ENCODE measurements at places on chromosomes 7 and 10. TPM values are rescaled to one million over a fixed set of nuclear protein-coding genes. Genes with fewer than 3 reads are reported as not detected.

ZP3 gene
- total RNA-seq: 1.9 TPM

NEBL gene
- 0.16 TPM for total RNA-seq

IGFBP1 gene
- not detected for total RNA-seq

ADCK2 gene
- 20.5 TPM for total RNA-seq

SPDYE9 gene
- total RNA-seq: not detected

LRMDA gene
- total RNA-seq: 3.8 TPM

MYPN gene
- total RNA-seq: under 0.01 TPM

EBLN1 gene
- not detected for total RNA-seq

PAXIP1 gene
- total RNA-seq: 4.3 TPM

SEMA3E gene
- total RNA-seq: 0.79 TPM

MRLN gene
- not detected for total RNA-seq

SLC18A2 gene
- total RNA-seq: not detected

MYH16 gene
- total RNA-seq: not detected

OR6B1 gene
- not detected for total RNA-seq

CCDC172 gene
- not detected for total RNA-seq

MSMB gene
- total RNA-seq: not detected

MAP3K8 gene
- 6.9 TPM for total RNA-seq

TRIM73 gene
- 0.94 TPM for total RNA-seq

ST8SIA6 gene
- total RNA-seq: not detected

PCGF5 gene
- total RNA-seq: 12.6 TPM

GJD4 gene
- total RNA-seq: not detected

OR2A1 gene
- total RNA-seq: not detected

ARL4A gene
- 18.1 TPM for total RNA-seq

UBN2 gene
- total RNA-seq: 2.5 TPM

BMPR1A gene
- total RNA-seq: 47.3 TPM

AKR1D1 gene
- not detected for total RNA-seq

SPAM1 gene
- total RNA-seq: not detected

GJC3 gene
- not detected for total RNA-seq

NRF1 gene
- 7.7 TPM for total RNA-seq

PLXNA4 gene
- 2.5 TPM for total RNA-seq

CLCN1 gene
- not detected for total RNA-seq

FAM237B gene
- not detected for total RNA-seq

LOXL4 gene
- total RNA-seq: 13.3 TPM

CELF2 gene
- total RNA-seq: 4.4 TPM

BMPER gene
- 7.4 TPM for total RNA-seq

CTBP2 gene
- 81.8 TPM for total RNA-seq

PDE1C gene
- 0.09 TPM for total RNA-seq

GPR141 gene
- total RNA-seq: not detected

CYP3A5 gene
- total RNA-seq: 3.1 TPM

OPN4 gene
- not detected for total RNA-seq

REPIN1 gene
- total RNA-seq: 12.5 TPM

PARP12 gene
- 13.7 TPM for total RNA-seq

KCNH2 gene
- total RNA-seq: 0.17 TPM

INPP5A gene
- 47.4 TPM for total RNA-seq

GPR15LG gene
- total RNA-seq: not detected

PARD3 gene
- 38.4 TPM for total RNA-seq

MEOX2 gene
- 0.16 TPM for total RNA-seq

ICA1 gene
- 0.09 TPM for total RNA-seq

C10orf105 gene
- total RNA-seq: under 0.01 TPM

TMEM178B gene
- total RNA-seq: under 0.01 TPM

PRTFDC1 gene
- total RNA-seq: 58.6 TPM

IGF2BP3 gene
- 52.6 TPM for total RNA-seq

PRRT4 gene
- not detected for total RNA-seq

CCDC136 gene
- total RNA-seq: 18.1 TPM

CACNA2D1 gene
- total RNA-seq: 33.3 TPM

ANKRD1 gene
- total RNA-seq: 0.43 TPM

GTF2IRD1 gene
- 6.6 TPM for total RNA-seq
